ENCODE measurements at places on chromosomes 4 and X.

DNA sequence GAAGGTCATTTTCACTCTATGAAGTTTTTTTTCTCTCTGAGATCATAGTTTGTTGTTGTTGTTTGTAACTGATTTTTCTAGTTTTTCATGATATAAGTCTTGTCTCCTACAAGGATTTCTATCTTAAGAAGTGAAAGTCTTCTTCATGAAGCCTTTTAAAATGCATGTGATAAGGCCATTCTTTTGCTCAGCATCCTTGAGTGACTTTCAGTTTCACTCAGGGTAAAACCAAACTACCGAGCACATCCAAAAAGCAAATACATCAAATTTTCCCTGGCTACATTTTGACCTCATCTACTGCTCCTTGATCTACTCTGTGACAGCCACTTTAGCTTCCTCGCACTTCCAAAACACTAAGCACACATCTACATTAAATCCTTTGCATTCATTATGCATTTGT lies 580.7 kb downstream of the KCTD8 start:
- no peak for DNase-seq

DNA sequence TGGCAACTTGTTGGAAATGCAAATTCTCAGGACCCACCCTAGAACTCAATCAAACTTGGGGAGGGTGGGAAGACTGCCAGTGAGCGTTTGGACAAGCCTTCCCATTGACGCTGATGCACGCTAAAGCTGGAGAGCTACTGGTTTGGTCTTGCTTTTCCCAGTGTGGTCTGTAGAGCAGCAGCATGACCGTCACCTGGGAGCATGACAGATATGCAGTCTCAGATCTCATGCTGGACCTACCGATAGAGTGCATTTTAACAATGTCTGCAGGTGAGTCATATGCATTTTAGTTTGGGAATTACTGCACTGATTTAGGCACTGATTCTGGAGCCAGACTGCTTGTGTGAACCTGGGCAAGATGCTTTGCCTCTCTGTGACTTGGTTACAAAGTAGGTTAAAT lies 27.2 kb downstream of the HPF1 start:
- DNase-seq = no peak

DNA sequence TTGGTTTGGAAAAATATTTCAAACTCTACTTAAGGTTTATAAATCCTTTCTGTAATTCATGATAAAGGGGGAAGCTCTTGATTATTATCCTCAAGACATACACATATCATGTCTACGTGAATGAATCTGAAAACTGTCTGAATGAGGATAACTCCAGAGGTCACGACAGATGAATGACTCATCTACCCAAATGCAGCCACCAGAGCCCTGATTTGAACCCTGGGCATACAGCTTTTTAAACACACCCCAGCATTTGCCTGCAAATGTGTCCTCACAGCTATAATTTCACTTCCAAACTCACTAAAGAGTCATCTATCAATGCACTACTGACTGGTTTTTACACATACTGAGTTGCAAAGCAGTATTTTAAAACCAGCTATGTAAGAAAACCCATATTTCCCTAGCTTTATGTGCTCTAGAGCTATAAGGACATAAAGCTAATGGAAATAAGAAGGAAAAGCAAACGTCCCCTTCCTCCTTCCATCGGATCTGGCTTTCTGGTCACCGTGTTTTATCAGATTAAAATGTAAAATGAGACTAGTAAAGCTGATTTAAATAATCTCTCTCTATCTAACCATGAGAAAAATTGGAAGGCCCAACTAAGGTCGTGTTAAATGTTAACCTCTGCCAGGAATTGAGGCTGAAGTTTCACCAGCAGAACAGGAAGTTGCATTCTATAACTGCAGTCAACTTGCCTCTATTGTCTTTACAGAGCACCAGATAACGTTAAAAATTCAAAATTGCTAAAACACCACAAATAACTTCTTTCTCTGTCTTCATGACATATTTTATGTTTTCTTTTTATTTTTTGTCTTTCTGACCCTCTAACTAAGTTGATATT lies 63.1 kb upstream of the SPP1 start:
- no peak for DNase-seq

- peak; percentile 9 for DNase-seq
Observed at GRCh38 chrX:53374222-53374820, 48.1 kb downstream of the SMC1A start.

Data from fibroblast of skin of abdomen (primary cell).